Activated CD4-positive, alpha-beta T cell treated with anti-CD3 and anti-CD28 coated beads for 36 hours (primary cell): ENCODE measurements at places on chromosomes 4 and X. TPM values are rescaled to one million over a fixed set of nuclear protein-coding genes. Genes with fewer than 3 reads are reported as not detected.

Gene KLKB1
- not detected for total RNA-seq

Gene CXCL1
- total RNA-seq: not detected

Gene GRIPAP1
- total RNA-seq: 57.8 TPM

Gene ADGRG2
- total RNA-seq: not detected

Gene SYNPO2
- total RNA-seq: 0.28 TPM

Gene CCDC149
- total RNA-seq: 0.16 TPM

Gene NAT8L
- total RNA-seq: 0.39 TPM

DNA sequence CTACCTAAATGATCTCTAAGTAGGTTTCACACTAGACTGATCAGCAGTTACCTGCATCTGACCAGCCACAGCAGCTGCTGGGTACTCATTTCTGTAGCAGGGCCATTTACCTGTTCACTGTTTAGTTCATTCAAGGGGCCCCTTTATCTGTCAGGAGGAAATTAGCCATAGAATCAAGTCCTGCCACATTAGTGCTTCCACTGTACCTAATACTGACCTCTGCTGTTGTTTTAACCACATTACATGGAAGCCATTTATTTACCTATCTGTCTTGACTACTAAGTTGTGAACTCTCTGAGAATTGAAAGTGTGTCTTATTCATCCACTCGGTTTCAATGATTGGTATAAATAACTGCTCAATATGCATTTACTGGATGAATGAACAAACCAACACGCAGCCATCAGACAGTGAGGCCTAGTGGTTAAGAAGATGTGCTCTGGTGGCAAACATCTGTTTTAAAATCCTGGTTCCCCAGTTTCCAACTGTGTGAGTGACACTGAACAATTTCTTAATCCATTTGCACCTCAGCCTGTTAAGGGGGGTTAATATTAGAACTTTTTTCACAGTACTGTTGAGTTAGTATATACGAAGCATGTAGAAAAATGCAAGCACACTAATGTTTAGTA, 30.0 kb upstream of the ANXA5 start:
- DNase-seq: peak; percentile 30

DNA sequence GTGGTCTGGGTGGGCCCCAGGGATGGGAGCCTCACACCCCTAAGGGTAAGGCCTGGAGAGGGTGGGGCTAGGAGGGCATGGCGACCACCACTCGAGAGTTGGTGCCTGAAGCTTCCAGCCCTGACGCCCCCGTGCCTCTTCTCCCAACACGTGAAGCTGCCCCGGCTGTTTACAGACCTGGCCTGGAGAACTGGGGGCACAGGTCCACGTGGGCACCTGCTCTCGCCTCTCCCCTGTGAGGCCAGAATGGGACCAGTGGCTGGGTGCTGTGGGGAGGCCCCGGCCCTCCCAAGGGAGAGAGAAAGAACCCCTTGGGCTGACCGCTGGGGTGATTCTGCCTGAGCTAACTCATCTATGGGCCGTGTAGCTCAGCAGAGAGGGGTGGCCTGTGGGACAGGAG, 15.5 kb downstream of the NAT8L start:
- DNase-seq: no peak

DNA sequence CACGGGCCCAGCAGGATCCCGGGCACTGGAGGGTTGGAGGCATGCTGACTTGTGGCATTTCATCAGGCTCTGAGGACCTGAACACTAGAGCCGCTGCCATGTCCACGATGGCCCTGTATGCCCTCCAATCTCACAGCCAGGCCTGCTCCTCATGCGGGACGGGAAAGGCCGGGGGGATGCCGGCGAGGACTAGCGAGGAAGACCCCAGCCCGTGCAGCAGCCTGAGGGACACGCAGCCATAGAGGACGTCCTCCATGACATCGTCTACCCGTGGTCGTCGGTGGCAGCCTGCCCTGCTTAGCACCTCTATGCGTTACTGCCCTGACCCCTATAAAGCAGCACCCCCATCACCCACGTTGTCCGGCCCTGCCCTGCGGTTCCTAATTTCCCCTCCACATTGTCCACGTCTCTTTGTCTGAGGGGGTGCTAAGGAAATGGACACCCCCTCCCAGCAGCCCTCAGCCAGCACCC, 32.6 kb downstream of the HMX1 start:
- DNase-seq: no peak

GRCh38 chr4:68396756-68397155, 46.9 kb upstream of the YTHDC1 start:
- DNase-seq: no peak

- no peak for DNase-seq
These were observed 26.5 kb downstream of the HCCS start for GRCh38 chrX:11137543-11138139.

- DNase-seq: no peak
These were observed at the start of gene APELA for GRCh38 chr4:164876700-164877324. Gene APELA, plus strand, starts transcription at chr4:164877178. Its CDS starts 154 bp downstream, at chr4:164877332.

DNA sequence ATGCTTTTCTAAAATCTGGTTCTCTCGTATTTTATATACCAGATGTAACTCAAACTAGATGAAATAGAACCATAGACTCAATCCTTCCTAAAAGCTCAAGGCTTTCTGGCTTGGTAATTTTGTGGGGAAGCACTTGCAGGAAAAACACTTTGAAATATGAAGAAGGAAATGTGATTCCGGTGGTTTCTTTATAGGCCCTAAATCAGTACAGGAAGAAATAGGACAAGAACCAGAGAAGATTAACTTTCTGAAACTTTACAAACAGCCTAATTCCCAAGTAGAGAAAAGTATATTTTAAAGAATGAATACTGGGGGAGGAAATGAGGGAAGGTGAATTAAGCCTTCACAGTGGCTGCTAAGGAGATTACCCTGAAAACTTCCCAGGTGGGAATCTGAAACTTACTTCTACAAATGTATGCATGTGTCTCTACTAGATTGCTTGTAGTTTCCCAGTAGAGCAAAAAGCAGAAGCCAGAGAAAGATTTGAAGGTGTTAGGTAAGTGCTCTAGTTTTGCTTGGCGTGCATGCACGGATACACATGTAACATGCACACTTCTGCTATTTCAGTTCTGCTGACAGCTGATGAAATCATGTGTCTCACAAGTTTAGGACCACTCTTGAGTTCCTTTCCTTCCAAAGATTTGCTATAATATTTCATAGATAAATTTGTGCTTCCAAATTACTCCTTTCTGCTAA, 92.1 kb downstream of the AFF1 start:
- no peak for DNase-seq

GRCh38 chrX:132664273-132664672, 175.4 kb upstream of the MBNL3 start:
- DNase-seq: no peak

- no peak for DNase-seq
These were observed 200.5 kb downstream of the PABPC4L start for GRCh38 chr4:134001057-134001456.

GRCh38 chr4:82090717-82091116, 283.1 kb downstream of the HNRNPD start:
- DNase-seq: no peak

- DNase-seq: no peak
These were observed 31.3 kb downstream of the IL13RA2 start for GRCh38 chrX:114985967-114986592.

- no peak for DNase-seq
These were observed 35.5 kb upstream of the PLS3 start for GRCh38 chrX:115525486-115525885.

GRCh38 chrX:107561468-107562215, 66.7 kb upstream of the PRPS1 start:
- DNase-seq: no peak

DNA sequence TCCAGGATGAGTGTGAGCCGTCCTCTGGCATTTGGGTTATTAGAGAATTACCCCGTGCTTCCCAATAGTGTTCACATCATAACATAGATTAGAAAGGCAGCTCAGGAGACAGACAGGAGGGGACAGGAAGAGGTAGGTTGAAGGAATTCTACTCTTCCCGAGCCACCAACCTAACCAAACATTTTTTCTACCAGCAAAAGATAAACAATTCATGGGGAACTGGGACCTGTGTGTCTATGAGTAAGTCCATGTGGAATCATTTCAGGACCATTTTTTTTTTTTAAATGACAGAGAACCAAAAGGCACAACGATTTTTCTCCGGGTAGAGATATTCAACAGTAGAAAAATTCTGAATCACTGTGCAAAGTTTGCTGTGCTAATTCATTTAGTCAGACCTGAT, 174.2 kb upstream of the ETNPPL start:
- no peak for DNase-seq

DNA sequence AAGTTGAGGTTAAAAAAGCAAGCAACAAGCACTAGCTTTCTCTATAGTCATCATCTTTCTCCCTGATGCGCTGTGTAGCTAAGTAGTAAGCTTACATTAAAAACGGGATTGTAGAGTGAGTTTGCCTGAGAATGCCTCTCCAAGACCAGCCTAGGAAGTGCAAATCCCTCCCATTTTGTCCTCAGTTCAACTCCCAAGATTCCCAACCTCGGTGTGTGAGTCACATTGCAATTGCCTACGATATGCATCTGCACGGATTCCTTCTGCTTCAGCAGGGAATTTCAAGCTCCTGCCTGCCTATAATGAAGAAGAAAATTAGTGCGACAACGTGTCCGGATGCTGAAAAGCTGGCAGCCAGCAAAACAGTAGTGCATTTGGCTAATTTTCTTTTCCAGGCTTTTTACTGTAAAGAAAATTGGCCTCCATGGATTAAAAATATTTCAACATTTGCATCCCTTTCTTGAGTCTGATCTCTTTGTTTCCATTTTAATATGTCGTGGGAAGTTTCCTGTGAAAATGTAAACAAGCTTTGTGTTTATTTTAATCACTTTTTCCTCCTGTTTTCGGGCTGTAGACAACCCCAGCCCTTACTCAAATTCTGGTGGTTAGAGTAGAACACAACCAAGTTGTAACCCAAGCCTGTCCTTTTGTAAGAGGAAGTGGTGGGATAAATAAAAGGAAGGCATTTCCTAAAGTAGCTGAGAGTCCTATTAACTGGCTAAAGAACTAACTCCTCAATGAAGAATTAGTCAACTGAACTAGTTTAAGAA, 58.4 kb upstream of the TET2 start:
- DNase-seq: no peak

DNA sequence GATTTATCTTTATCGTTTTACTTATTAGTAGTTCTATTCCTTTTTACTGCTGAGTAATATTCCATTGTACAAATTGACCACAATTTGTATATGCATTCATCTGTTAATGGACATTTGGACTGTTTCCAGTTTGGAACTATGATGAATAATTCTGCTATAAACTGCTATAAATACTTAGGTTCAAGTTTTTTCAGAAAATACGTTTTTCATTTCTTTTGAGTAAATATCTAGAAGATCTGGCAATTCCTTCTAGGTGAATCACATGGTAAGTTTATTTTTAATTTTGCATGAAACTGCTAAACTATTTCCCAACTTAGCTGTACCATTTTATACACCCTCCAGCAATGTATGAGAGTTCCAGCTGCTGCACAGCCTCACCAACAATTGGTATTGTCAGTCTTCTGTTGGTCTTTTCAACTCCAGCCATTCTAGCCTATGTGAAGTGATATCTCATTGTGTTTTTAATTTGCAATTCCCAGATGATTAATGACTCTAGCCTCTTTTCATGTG, 22.2 kb downstream of the LIN54 start:
- no peak for DNase-seq

DNA sequence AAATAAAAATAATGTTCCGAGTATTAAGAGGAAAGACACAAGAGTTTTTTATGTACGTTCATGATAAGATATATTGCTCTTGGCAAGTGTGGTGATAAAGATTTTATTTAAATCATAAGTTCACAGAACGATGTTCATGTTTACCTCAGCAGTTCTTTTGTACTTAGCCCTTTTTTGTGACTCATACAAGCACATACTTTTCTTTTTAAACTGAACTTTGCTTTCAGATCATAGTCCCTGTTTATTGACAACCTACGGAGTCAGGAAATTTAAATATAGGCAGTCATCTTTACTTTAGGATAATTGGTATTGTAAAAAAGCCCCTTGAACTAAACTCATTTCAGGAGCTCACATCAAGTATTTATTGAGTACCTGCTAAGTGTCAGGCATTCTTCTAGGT, 1.3 kb upstream of the CTSO start:
- DNase-seq: no peak

DNA sequence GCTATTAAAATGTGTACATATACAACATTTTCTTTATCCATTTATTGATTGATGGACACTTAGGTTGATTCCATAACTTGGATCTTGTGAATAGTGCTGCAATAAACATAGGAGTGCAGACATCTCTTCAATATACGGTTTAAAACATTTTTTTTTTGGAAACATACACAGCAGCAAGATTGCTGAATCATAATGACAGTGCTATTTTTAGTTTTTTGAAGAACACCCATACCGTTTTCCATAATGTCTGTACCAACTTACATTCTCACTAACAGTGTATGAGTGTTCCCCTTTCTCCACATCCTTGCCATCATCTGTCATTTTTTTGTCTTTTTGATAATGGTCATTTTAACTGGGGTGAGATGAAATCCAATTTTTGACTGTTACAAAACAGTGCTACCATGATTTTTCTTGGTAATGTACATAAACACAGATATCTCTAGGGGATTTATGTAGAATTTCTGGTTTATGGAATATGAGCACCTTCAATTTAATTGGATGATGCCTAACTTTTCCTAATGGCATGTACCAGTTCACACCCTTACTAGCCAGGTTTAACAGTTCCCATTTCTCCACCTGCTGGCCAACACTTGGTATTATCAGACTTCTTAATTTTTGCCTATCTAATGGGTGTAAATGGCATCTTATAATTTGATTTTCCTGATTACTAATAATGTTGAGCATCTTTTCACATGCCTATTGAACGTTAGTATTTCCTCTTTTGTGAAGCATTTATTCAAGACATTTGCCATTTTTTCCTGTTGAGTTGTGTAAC, 21.0 kb upstream of the TMSB15B start:
- DNase-seq: no peak

DNA sequence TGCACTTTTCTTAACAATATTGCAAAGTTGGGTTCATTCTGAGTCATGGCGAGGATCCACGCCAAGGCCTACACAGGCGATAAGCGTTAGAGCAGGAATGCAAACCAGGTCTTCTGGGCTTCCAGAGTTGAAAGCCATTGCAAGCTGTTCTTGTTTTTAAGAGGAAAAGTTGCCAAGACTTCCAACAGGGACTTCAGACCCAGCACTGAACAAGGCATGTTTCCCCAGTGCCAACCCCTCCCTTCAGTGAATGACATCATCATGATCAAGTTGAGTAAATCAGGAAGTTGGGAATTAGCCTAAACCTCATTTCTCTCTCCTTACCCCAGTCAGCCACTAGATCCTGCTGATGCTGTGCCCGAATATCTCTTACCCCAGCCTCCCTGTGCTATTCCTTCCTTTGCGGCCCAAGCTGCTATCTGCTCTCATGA, 355.1 kb downstream of the HS3ST1 start:
- no peak for DNase-seq

DNA sequence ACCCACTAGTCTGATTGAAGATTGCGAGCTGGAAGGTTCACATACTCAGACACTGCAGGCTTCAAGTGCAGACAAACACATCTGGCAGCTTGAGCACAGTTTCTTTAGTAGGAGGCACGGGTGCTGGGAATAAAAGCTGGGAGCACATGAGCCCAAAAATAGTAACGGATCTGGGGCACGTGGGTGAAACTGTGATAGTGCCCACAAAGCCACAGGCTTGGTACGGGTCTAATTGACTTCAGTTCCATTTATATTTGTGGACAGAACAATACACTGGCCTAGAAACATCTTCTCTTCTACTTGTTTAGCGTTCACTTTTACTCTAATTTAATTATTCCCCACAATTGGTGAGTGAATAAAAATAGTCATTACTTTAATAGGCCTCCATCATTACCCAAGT, 2370.7 kb downstream of the PCDH7 start:
- no peak for DNase-seq
